Activated CD8-positive, alpha-beta memory T cell treated with anti-CD3 and anti-CD28 coated beads for 24 hours (primary cell): ENCODE measurements at places on chromosomes 6 and 20.
A peak's percentile ranks its signal among the peaks of the same experiment; 100 is the strongest.

- DNase-seq: peak; percentile 66
These were observed 1.4 kb downstream of the AKIRIN2 start for GRCh38 chr6:87700397-87701343.

GRCh38 chr6:168943231-168943905 lies 310.3 kb downstream of the THBS2 start:
- DNase-seq: no peak

- no peak for DNase-seq
These were observed 817.1 kb downstream of the KIF16B start for GRCh38 chr20:15756002-15756753.

- DNase-seq: no peak
These were observed 4.1 kb downstream of the GUCA1B start for GRCh38 chr6:42190554-42191183.

DNA sequence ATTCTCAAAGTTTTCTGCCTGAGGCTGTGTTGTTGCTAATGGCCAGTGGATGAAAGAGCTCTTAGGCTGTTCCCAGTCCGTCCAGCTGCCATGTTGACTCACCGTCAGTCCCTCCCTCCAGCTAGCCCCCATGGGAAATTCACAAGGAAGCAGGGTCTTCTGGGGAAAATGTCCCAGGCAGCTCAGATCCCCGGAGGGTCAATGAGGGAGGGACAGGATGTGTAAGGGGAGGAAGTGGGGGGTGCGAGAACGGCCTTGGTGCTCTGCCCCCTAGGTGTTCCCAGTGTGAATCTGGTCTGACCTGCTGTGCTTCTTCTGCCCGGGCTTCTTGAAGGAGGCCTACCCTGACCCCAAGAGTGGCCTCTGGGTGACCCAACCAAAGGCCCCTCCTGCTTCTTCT lies 65.9 kb downstream of the CEBPB start:
- DNase-seq: no peak

- DNase-seq: no peak
These were observed 19.0 kb downstream of the MCM8 start for GRCh38 chr20:5969348-5969935.

DNA sequence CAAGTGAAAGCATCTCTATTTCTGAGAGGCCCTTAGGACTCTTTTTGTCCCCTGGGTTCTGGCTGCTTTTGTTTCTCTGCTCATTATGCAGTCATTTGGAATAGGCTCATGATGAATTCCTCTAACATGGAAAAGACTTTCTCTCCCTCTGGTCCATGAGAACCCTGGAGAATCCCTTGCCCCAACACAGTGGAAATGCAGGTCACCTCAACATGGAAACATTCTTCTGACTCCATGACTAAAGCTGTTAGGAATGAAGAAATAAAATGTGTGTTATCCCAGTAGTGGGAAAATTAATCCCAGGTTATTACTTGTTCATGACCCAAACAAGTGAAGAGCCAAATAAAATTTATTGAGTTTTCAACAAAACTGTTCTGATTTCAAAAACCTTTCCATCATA lies 458.6 kb downstream of the EPM2A start:
- no peak for DNase-seq

DNA sequence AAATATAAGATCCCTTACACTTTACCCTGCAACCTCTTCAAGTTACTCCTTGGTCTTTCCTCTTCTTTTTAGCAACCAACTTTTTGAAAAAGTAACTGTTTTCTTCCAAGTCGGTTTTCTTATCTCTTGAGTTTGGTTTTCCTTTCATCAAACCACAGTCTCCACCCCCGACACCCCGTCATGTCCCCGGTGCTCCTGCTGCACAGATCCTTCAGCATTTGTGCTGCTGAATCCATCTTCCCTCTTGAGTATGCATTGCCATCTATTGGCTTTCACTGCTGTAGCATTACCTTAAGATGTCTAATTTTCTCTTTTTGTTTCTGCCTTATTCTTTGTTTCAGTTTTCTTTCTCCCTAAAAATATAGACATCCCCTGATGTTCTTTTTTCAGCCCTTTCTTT lies 11.9 kb upstream of the TNFRSF21 start:
- DNase-seq: no peak

DNA sequence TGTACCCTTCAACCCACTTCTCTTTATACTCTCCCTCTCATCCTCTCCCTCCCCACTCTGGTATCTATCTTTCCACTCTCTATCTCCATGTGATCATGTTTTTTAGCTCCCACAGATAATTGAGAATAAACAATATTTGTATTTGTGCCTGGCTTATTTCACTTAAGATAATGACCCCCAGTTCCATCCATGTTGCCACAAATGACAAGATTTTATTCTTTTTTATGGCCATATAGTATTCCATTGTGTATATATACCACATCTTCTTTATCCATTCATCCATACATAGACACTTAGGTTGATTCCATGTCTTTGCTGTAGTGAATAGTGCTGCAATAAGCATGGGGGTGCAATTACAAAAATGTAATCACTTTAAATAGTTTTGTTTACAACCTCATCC lies 62.3 kb downstream of the LY86 start:
- no peak for DNase-seq

DNA sequence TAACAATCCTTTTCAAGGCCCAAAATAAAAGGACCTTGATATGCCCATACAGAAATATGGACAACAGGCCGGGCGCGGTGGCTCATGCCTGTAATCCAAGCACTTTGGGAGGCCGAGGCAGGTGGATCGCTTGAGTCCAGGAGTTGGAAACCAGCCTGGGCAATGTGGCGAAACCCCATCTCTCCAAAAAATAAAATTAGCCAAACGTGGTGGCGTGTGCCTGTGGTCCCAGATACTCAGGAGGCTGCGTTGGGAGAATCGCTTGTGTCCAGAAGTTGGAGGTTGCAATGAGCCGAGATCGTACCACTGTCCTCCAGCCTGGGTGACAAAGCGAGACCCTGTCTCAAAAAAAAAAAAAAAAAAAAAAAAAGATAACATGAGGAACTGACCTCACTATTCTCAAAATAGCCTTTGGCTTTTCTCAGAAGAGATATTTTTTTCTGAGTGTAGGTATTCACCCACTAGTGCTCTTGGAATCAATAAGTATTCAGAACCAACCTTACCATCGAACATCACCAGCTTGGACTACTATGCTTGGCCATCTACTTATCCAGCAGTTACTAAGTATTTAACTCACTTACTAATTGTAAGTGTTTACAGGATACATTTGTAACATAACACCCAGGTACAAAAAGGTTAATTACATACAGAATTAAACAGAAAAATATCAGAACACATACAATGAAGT lies 99.2 kb downstream of the OR2B2 start:
- DNase-seq: no peak

DNA sequence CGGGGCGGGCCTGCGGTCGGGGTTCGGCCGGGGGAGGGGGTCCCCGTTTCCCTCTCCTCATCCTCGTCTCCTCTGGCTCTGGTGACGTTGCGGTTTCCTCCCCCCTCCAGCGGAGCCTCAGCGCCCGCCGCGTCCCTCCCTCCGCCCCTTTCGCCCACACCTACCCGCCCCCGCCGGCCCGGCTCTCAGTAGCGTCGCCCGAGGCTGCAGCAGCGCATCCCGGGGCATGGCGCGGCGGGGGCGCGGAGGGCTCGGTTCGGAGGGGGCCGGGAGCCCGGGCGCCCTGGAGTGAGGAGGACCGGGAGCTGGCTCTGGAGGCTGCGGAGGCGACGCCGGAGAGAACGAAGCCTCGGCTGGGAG lies at the start of gene DSE:
TSS of gene DSE (plus strand) at position 188 of the 360 bp plus-strand sequence. CDS start 28,304 bp downstream, outside the sequence.
- peak; percentile 78 for DNase-seq

DNA sequence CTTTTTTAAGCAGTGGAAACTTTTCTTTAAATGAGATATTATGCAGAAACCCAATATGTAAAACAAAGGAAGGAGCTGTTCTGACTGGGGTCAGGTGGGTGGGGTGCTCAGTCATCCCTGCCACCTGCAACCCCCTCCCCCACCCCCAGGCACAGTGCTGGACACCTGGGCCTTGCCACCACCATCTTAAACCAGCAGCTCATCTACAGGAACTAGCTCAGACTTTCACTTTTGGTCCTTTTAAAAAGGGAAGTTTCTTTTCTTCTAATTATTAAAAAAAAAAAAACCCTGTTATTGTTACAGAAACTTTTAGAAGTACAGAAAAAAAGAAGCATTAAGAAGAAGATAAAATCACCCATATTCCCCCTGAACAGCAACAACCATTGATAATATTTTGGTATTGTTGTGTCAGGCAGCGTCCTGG lies 37.1 kb downstream of the PPP1R16B start:
- peak; percentile 79 for DNase-seq

DNA sequence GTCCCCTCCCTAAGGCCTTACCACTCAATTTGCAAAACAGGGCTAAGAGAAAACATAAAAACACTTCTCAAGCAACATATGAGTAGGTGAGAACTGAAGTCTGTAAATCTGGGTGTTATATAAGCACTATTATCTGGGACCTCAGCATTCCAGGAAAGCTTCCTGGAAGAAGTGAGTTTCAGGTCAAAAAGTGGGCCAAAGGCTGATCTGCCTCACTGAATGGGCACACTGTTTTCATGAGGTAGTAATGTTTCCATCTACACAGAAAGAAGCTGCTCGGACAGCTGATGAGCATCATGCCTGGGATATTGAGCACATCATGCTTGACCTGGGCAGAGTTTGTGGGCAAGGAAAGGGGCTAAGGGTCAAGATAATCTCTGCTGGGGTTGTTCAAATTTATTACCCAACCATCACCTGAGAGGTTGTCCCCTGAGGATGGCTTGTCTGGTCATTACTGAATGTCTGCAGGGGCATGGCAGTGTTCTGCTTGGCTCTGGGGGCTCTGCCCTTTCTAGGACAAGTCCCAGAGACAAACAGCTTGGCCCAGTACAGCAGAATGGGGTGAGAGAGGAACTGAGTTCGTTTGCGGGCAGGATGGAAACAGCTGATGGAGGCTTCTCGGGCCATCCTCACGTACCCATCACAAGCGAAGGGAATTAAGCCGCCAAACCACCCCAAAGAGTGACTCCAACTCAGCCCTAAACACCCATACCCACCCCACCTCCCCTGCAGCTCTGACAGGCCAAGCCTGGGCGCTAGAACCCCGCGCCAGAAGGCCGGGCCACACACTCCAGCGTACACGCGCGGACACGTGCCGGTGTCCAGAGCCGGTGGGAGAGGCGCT lies 1.2 kb upstream of the SYNJ2 start:
- DNase-seq: peak; percentile 77

GRCh38 chr6:34468378-34468892 lies 2.6 kb downstream of the PACSIN1 start:
- no peak for DNase-seq

GRCh38 chr6:129607581-129608186 lies 102.3 kb downstream of the ARHGAP18 start:
- DNase-seq: no peak

DNA sequence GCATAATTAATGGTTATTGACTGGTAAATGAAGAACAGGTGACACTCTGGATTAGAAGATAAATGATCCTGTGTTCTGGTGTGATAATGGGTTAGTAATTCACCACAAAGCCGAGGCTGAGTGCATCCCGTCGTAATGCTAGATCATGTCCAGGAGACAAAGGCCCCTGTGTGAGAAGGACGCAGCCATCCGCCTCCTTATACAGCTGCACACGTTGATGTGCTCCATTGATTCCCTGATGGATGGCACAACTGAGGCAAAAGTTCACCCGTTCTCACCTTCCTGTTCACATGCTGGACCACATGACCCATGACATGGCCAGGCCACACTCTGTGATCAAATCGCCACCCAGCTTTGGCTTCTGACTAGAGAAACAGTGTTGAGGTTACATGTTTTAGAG lies 136.1 kb downstream of the FOXC1 start:
- DNase-seq: no peak

DNA sequence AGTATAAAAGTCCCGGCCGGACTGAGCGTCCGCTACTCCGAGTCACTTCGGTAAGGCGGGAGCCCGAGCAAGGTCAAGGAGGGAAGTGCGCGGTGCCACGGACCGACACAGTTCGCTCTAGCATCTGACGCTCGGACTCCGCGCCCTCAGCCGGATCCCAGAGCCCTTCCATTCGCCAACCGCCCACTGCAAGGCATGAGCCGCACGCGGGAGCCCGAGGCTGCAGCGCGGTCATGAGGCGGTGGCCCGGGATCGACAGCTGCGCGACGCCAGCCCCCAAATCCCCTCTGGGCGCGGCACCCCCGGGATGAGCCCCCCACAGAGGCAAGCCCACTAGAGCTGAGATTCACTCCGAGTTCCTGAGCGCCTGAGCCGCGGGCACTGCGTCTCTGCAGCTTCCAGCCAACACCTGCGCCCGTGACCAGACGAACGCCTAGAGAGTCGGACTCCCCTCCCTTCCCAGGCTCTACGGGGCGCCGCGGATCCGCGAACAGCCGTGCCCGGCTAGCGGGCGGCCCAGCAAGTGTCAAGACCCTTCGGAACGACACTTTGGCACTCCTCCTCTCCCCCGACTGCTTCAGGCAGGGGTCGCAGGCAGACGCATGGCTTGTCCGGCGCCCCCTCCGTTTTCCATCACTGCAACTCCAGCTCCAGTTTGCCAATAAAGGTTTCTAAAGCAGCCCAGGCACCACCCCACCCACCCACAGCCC lies 725 bp upstream of the ISM1 start:
- peak; percentile 81 for DNase-seq

- no peak for DNase-seq
These were observed 56.7 kb downstream of the TRIM27 start for GRCh38 chr6:28867086-28867409.

DNA sequence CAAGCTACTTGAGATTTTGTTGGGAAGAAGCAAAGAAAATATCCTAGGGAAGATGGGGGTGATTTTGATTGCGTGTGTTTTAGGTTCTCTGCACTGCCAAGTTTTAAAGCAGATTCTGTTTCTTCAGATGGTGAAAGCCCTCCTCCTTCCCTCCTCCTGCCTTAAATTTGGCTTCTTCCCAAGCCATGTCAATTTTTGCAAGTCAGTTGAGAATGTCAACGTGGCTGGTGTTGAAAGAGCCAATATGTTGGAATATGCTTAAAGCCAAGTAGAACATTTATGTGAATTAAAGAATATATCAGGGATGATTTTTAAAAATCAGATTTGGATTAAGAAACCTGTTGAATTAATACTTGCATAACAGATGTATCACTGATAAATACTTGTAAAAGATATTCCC lies 270.8 kb downstream of the ARID1B start:
- no peak for DNase-seq

DNA sequence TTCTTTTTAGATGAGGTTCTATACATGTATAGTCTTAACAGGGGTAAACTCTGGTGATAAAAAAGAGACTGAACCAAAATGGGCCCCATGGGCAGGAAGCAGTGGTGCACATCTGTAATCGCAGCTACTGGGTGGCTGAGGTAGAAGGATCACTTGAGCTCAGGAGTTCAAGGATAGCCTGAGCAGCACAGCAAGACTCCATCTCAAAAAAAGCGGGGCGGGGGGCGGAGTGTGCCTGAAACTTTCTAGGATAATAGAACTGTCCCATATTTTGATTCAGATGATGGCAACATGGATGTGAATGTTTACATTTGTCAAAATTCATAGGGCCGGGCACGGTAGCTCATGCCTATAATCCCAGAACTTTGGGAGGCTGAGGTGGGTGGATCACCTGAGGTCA lies 48.8 kb upstream of the TAF8 start:
- peak; percentile 54 for DNase-seq
